ENCODE measurements at places on chromosomes 6 and 20.

- DNase-seq: no peak
Observed at GRCh38 chr6:43746613-43747102, 23.4 kb upstream of the VEGFA start.

DNA sequence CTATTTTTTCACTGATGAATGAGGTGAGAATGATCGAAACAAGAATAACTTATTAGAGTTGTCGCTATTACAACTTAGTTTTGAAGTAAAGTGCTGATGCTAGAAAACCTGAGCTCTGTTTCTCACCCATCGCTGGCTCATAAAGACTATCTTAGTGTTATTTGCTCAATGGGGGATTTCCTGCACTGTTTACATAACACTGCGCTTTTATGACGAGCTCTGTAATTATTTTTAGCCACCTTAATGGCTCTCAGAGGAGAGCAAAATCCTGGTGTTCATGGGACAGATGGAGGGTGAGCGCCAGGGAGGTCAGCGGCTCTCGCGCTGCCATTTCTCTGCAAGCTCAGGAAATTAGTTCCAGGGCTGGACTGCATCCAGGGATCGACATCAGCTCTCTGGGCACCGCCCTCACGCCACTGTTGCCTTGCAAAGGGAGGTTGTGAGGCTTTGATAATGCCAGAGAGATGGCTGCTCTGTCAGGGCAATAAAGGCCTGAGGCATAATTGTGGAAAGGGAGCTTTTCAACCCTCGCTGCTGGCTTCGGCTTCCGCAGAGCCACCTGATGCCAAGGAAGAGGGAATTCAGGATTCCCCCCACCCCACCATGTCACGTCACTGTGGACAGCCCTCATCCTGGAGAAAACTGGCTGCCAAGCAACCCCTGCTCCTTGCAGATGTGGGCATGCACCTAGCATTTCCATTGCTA is 72.0 kb downstream of the DACT2 start:
- DNase-seq: no peak

DNA sequence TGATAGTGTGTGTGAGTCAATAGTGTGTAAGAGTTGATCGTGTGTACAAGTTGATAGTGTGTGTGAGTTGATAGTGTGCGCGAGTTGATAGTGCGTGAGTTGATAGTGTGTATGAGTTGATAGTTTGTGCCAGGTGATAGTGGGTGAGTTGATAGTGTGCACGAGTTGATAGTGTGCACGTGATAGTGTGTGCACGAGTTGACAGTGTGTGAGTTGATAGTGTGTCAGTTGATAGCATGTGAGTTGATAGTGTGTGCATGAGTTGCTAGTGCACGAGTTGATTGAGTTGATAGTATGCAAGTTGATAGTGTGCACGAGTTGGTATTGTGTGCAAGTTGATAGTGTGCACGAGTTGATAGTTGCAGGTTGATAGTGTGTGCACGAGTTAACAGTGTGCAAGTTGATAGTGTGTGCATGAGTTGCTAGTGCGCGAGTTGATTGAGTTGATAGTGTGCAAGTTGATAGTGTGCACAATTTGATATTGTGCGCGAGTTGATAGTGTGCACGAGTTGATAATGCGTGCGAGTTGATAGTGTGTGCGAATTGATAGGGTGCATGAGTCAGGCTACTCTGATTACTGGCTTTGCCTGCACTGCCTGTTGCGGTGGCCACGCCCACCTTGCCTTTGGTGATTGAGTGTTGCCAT is 35.8 kb upstream of the IYD start:
- no peak for DNase-seq

DNA sequence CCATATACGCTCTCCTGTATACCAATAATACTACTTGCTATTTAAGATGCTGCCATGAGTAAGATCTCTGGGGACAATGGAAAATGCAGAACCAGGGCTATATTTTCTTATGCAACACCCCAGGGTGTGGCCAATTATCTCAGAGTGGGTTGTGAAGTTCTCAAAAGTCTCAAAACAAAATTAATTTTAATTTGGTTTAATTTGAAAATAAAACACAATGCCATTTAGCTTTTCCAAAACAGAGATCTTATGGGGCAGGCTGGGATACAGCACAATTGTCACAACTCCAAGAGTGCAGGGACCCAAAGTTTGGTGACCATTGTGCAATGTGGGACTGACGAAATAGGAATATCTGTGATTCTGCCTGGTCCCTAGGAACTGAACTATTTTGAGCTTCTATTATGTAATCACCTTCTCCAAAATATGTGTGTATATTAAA is 43.1 kb downstream of the MBOAT1 start:
- no peak for DNase-seq

DNA sequence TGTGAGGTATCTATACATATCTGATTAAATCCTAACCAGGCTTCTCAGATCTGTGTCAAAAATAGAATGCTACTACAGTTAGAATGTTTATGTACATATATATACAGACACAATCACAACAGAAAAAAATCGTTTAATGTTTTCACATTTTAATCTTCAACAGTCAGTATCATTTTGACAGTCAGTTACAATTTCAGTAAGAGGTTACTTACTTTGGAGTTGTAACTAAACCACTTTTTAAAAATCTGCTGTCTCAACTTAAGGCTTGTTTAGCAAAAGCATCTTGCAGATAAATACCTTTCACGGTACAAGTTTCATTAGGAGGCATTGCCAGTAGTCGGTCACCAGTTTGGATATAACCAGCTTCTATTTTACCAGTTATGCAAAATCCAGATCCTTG is 32.3 kb upstream of the ALDH8A1 start:
- DNase-seq: no peak

- no peak for DNase-seq
Observed at GRCh38 chr6:39226639-39227329, 2.5 kb downstream of the KCNK5 start.

- DNase-seq: no peak
Observed at GRCh38 chr6:77097940-77098339, 365.4 kb downstream of the HTR1B start.

- DNase-seq: no peak
Observed at GRCh38 chr6:110102411-110102810, 77.1 kb downstream of the WASF1 start.

DNA sequence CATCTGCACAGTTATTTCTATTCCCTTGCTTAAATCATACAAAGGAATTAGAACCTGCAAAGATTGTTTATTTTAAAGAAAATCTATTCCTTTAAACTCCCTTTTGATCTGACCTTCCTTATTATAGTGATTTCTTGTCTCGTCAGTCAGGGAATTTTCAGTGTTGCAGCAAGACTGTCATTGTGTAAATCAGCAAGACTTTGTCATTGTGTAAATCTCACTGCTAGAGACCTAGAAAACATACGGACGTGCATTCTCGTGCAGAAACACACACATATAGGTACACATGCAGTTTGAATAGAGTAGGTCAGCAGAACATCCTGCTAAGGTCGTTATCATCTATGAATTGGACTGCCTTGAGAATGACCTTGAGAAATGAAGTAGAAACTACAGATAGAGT is 6.2 kb upstream of the SGK1 start:
- no peak for DNase-seq

DNA sequence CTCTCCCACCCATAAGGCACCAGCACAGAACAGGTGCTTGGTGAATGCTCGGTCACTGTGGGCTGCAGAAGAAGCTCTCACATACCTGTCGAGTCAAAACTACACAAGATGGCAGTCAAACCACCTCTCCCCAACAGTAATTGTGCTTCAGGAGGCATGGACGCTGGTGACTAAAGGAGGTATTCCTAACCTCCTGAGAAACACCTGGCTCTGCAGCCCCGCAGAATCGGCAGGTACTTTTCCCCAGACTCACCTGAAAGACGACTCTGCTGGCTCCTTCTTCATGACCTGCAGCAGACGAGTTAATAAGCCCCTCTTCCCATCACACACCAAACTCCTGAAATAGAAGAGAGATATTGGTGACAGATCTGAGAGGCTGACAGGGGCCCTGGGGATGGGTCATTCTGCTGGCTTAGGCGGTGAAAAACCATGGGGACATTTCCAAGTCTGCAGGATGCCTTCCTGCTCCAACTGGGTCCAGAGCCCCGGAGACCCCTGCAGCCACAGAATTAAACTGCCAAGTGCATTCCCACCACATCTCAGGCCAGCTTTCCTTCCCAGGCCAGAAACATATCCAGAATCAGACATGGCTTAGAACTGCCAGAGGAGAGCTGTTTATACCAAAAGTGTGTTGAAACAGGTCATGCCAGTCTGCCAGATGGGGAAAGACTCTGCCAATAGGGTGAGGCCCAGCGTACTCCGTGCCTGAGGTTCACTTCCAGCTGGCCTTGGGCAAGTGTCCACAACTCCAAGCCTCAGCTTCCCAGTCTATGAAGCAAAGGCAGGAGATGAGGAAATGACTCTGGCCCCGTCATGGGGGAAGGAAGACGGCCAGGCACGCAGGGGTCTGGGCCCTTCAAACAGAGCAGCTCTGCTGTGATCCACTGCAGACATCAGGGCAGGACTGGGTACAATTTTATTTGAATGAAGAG is 53.0 kb downstream of the MYH7B start:
- no peak for DNase-seq

DNA sequence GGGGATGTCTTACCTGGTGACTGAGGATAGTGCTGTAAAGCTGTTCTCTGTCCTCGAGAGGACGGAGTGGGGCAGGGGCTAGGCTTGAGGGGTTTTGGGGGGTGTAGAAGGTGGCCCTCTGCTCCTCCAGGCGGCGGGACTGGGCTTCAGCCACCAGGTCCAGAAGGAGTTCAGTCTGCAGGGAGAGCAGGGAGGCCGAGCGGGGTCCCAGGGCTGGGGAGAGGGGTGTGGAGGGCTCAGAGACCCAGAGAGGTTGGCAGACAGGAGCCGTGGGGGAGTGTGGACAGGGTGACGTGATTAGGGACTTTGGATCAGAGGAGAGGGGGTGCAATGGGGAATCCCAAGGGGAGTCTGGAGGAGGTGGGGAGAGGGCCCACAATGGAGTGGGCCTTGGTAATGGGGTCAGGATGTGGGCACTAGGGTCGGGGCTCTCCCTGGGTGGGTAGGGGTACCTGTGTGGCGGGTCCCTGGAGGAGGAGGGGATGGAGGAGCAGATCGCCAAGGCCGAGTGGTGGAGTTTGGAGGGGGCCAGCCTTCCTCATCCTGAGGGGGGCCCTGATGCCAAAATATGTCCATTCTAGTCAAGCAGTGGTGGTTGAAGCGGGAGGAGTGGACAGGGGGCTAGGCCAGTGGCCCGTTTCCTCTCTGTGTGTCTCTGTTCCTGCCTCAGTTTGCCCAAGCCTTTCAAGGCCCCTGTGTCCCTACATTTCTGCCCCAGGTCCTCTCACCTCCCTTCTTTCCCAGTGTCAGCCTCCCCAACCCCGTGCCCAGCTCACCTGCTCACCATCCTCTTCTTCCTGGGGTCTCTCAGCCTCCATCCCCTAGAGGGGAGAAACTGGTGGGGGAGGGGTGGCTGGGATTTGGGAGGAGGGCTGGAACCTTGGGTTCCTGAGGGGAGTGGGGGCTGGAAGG is 491 bp downstream of the GPSM3 start:
- no peak for DNase-seq

GRCh38 chr6:32167154-32167760 is 2.9 kb downstream of the EGFL8 start:
- no peak for DNase-seq

DNA sequence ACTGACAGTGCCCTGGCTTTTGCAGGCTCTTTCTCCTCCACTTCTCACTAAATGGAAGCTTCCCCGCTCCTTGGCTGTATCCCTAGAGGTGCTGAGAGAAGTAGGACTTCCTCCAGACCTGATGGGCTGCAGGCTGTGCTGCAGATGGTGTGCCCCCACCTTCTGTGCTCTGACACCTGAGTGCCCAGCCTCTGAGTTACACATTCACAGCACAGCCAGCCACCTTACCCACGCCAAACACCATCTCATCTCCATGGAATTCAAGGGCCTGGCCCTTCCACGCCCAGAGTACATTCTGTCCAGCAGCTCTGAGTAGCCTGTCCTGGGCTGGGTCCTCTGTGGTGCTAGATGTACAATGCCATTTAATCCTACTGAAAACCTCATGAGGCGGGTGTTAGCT is 5.3 kb downstream of the SFTA2 start:
- no peak for DNase-seq

- DNase-seq: no peak
Observed at GRCh38 chr20:62570403-62570802, 71.9 kb upstream of the SLCO4A1 start.

- DNase-seq: no peak
Observed at GRCh38 chr6:69732045-69732444, 64.8 kb downstream of the LMBRD1 start.

- no peak for DNase-seq
Observed at GRCh38 chr20:50735813-50736212, 4.4 kb downstream of the PARD6B start.

GRCh38 chr20:17898548-17898994 is 70.0 kb downstream of the SNX5 start:
- peak; percentile 52 for DNase-seq

- no peak for DNase-seq
Observed at GRCh38 chr20:38260378-38261053, at the start of gene KIAA1755. TSS of gene KIAA1755 (minus strand) at chr20:38260735. CDS start at chr20:38260500, 235 bp downstream.

DNA sequence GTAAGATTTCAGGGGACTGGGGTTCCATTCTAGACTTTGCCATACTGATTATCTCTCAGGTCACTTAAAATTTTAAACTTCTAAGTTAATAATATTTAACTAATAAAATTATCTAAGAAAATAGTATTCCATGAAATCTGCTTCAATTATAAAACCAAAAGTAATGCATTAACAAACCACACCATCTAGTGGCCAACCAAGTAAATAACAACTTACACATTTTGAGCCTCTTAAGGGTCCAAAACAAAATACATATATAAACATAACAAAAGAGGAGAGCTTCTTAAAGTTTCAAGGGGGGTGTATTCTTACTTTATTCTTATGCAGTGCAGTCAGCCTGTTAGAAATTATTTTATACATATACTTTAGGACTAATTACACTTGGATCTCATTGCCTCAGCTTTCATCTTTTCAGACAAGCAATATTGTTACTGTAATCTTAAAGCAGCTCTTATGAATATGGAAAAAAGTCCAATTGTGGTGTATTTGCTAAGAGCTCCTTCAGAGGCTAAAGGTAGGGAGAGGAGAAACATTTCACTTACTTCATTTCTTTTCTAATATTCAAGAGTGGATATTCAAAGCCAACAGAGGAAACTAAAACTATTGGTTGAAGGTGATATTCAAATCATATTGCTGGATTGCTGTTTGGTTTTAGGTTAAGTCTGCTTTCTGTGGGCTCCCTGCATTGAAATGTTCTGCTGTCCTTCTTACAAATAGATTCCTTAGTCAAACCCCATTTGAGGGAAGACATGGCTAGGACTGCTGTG is 199.7 kb upstream of the SIM1 start:
- DNase-seq: no peak

GRCh38 chr6:6676910-6677441 is 88.5 kb downstream of the LY86 start:
- peak; percentile 74 for DNase-seq

GRCh38 chr20:53716395-53716794 is 122.8 kb upstream of the ZNF217 start:
- no peak for DNase-seq

- no peak for DNase-seq
Observed at GRCh38 chr6:107607116-107607515, 117.2 kb downstream of the SOBP start.
